Fibroblast of skin of right quadriceps (primary cell): ENCODE measurements at places on chromosomes 6 and 20.

- peak; percentile 84 for DNase-seq
Observed at GRCh38 chr6:53043581-53043980, 21.6 kb upstream of the FBXO9 start.

DNA sequence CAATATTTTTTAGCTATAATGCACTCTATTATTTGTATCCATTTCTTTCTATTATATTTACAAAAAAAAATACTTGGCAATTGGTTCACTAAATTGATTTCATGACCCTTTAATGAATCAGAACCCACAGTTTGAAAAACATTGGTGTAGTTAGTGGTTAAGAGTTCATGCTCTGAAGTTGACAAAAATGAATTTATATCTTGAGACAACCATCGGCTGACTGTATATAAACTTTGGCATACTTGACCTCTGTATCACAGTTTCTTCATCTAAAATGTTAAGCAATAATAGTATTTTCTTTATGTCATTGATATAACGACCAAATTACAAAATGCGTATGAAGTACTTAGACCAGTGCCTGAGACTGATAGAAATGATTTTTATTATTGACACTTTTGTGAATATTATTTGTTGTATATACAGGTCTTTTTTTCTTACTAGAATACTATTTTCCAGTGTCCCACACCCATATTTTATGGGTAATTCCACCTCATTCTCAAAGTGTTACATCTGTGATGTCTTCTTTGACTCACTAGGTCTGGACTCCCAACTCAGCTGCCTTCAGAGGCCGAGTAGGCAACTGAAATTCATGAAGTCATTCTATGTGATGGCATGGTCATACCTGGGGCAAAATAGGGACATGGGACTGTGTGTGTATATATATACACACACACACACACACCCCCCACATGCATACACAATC, 459.2 kb downstream of the RFPL4B start:
- peak; percentile 64 for DNase-seq

GRCh38 chr6:137415127-137415833, 78.9 kb downstream of the OLIG3 start:
- DNase-seq = peak; percentile 58

DNA sequence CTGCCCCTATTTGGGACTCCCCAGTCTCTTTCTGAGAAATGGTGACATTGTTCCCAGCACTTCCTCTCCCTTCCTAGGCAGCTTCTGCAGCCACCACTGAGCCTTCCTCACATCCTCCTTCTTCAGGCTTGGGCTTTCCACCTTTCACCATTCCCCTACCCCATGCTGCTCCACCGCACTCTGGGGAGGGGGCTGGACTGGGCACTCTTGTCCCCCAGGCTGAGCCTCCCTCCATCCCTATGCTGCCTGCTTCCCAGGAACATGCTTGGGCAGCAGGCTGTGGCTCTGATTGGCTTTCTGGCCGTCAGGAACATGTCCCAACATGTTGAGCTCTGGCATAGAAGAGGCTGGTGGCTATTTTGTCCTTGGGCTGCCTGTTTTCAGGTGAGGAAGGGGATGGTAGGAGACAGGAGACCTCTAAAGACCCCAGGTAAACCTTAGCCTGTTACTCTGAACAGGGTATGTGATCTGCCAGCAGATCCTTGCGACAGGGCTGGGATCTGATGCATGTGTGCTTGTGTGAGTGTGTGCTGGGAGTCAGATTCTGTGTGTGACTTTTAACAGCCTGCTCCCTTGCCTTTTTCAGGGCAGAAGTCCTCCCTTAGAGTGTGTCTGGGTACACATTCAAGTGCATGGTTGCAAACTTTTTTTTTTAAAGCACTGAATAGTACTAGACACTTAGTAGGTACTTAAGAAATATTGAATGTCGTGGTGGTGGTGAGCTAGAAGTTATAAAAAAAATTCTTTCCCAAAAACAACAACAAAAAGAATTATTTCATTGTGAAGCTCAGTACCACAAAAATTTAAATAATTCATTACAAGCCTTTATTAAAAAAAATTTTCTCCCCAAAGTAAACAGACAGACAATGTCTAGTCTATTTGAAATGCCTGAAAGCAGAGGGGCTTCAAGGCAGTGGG, 2.1 kb upstream of the CDKN1A start:
- peak; percentile 29 for DNase-seq

- DNase-seq = peak; percentile 34
Observed at GRCh38 chr6:17004269-17004668, 97.6 kb upstream of the STMND1 start.

- no peak for DNase-seq
Observed at GRCh38 chr6:45423111-45423823, 45.5 kb upstream of the SUPT3H start.

DNA sequence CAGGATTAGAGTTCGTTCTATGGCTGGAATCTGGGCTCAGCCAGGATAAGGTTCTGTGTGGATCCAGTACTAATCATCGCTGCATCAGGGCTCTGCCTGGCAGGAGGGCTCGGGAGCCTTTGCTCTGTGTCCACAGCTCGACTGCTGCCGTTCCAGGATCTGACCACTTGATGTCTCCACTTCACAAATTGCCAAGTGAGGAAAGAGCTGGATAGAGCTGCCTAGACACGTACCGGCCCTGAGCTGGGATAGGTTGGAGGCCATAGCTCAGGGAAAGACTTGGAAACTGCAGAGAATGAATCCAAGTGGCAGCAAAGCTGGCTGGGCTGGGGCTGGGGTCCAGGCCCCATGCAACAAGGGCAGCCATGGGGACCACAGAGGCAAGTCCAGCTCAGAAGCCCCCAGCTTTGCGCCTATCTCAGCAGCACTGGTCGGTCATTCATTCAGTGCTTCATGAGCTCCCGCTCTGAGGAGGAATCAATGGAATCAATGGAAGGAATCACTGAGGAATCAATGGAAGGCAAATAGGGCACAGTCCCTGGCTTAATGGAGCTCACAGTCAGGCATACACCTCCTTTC, 38.0 kb upstream of the TOP1 start:
- peak; percentile 83 for DNase-seq

- DNase-seq = no peak
Observed at GRCh38 chr6:16285467-16286150, 47.2 kb downstream of the GMPR start.

DNA sequence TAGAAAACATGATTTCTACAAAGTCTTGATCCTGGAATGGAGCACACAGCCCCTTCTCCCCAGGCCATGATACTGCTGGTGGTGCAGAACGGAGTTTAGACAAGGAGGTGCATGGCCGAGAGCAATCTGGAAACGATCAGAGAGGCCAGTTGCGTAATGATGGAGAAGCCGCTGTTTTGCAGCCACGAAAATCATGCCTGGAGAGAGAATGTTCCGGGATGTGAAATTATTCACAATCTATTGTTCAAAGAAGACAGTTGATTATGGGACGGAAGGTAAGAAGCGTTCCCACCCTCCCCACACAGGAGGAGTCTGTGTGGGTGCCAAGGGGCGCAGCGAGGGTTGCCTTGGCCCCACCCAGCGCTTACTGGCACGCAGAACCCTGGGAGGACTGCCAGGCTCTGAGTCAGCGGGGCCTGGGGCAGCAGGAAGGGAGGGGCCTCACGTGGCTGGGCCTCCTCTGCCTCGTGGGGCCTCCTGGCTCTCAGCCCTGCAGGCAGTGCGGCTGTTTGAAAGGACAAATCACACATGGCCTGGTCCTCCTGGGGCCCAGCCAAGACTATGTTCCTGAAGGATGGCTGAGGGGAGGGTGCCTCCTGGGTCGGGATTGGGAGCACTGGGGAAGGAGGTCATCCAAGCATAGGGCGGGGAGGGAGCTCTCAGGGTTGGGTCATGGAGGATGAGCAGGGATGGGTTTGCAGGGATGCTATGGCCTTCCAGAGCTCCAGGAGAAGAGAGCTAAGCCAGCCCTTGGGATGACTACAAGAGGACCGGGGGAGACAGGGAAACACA, 8.7 kb upstream of the AP5S1 start:
- peak; percentile 99 for DNase-seq

- DNase-seq = no peak
Observed at GRCh38 chr20:41446456-41446855, 79.8 kb upstream of the EMILIN3 start.

DNA sequence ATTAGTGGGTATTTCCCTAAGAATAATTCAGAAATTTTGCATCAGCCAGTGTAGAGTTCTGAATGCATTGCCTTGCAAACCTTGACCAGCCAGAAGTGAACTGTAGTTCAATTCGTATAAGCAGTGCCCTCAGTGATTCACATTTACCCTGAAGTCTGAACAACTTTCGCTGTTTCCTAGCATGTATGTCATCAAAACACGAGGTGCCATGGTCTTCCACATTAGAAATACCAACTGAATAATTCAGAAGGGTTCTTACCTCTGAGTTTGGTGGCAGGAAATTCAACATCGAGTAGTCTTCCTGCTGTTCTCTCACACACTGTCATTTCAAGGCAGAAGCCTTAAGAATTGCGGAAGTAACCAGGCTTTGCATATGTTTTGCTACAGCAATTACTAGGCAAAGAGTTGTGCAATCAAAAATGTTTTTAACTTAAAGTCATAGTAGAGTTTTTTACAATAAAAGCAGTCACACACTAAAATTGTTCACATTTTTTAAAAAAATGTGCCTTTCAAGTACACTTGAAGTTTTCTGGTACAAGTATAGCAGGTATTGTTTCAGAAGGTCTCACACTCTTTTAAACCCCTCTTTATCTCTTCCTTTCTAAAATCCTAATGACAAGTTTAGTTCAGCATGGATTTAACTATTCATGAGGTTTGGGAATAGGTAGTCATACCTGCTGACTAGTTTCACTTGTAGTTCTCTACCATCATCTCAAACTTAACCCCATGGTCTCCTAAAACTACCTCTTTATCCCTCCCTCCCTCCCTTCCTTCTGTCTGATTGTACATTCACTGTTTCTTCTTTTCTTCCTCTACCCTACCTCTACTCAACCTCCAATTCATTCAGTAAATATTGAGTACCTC, 118.3 kb downstream of the STXBP5 start:
- DNase-seq = peak; percentile 58

- peak; percentile 69 for DNase-seq
Observed at GRCh38 chr6:79544299-79544927, 7.2 kb upstream of the LCA5 start.

- peak; percentile 70 for DNase-seq
Observed at GRCh38 chr20:36462440-36463211, 78.7 kb upstream of the MYL9 start.

DNA sequence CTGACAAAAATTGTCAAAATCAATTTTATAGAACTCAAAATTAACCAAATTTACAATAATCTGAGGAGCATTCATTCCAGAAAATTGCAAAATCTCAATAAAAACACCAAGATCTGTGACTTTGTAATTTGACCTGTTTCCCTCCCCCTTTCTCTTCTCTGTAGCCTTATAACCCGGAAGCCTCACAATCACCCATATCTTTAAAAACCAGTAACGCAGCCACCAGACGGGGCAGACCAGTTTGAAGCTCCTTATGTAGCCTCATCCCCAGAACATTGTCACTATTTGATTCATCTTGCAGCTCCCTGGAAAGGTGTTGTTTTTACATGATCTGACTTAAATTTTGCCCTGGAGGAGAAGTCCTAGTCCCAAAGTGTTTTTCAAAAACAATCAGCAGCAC, 27.5 kb upstream of the TGM6 start:
- DNase-seq = no peak

- DNase-seq = peak; percentile 65
Observed at GRCh38 chr6:122033564-122034181, 365.8 kb upstream of the HSF2 start.

GRCh38 chr20:9646375-9646774, 132.0 kb downstream of the LAMP5 start:
- DNase-seq = no peak

GRCh38 chr20:22824077-22824476, 211.0 kb upstream of the SSTR4 start:
- no peak for DNase-seq

GRCh38 chr20:24537210-24537609, 67.8 kb downstream of the SYNDIG1 start:
- no peak for DNase-seq

GRCh38 chr6:84441456-84441855, 214.0 kb upstream of the CEP162 start:
- no peak for DNase-seq

DNA sequence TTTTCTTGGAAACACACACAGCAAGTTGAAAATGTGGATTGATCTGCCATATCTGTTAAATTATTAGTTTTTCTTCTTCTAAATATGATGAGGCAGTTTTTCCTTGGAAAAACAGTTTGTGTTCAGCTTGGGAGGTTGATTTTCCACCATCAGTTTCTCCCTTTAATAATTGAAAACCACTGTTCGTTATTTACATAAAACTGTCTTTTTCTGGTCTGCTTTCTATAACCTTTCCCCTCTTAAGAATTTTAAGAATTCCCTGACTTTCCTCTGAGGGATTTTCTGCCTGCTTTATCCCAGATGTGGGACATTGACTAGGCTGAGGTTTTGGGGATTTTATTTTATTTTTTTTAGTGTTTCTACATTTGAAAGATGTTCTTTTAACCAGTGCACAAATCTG, 27.2 kb downstream of the DSE start:
- DNase-seq = peak; percentile 85

DNA sequence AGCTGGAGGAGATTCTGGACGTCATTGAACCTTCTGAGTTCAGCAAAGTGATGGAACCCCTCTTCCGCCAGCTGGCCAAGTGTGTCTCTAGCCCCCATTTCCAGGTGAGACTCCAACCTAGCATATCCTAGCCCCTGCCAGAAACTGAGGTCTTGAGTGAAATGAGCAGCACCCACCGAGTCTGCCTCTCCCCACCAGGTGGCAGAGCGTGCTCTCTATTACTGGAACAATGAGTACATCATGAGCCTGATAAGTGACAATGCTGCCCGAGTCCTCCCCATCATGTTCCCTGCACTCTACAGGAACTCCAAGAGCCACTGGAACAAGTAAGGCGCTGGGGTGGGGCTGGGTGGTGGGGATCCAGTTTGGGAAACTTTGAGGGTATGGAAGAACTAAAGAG, 4.6 kb downstream of the MEA1 start:
- no peak for DNase-seq

- no peak for DNase-seq
Observed at GRCh38 chr6:158528826-158529225, 31.1 kb upstream of the TMEM181 start.

- DNase-seq = no peak
Observed at GRCh38 chr6:84027340-84028181, 6.0 kb upstream of the MRAP2 start.

GRCh38 chr6:111605100-111605751, 452 bp downstream of the TRAF3IP2 start:
- peak; percentile 96 for DNase-seq

GRCh38 chr6:53119772-53120409, 28.8 kb downstream of the GCM1 start:
- peak; percentile 51 for DNase-seq

GRCh38 chr6:73418081-73418741, 23.6 kb downstream of the DDX43 start:
- DNase-seq = peak; percentile 10

DNA sequence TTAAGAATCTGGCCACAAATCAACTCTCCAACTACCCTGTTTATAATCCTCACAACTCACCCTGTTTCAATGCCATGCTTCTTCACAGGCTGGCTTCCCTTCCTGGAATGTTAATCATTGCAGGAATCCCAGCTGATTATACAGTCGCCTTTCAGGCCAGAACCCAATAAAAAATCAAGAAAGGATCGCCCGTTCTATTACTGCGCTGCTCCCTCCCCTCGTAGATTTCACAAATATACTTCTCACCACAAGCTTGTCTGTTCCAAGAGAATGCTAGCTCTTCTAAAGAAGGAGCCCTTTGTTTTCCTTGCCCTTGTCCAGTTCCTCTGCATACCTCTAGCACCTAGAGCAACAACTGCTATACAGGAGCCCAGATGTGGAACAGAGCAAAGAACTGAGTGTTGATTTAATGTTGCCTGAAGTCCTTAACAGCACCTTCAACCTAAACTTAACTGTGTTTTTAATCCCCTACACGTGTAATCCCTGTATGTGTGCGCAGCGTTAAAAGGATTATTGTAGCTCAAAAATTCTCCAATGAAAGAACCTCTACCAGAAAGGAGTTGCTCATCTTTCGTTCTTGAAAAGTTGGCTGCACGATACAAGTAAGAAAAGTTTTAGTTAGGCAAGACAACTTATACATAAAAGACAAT, 988 bp downstream of the ECHDC1 start:
- DNase-seq = peak; percentile 52
